ENCODE measurements at places on chromosomes 6 and 20. TPM values are rescaled to one million over a fixed set of nuclear protein-coding genes. Genes with fewer than 3 reads are reported as not detected.

ACSS1 gene
- 0.14 TPM for polyA plus RNA-seq

THBS2 gene
- 1.0 TPM for polyA plus RNA-seq

DYNLRB1 gene
- polyA plus RNA-seq: 106 TPM

WFDC10B gene
- polyA plus RNA-seq: not detected

SUMO4 gene
- polyA plus RNA-seq: not detected

CLDN20 gene
- not detected for polyA plus RNA-seq

ISM1 gene
- polyA plus RNA-seq: not detected

MYCT1 gene
- not detected for polyA plus RNA-seq

PAK1IP1 gene
- polyA plus RNA-seq: 30.4 TPM

SERINC1 gene
- 879 TPM for polyA plus RNA-seq

ZNF391 gene
- polyA plus RNA-seq: 2.5 TPM

SNAP91 gene
- polyA plus RNA-seq: 88.6 TPM

FOXQ1 gene
- polyA plus RNA-seq: not detected

KCNK16 gene
- polyA plus RNA-seq: not detected

TRIM10 gene
- polyA plus RNA-seq: not detected

TRIM15 gene
- not detected for polyA plus RNA-seq

CYP39A1 gene
- 2.0 TPM for polyA plus RNA-seq

NRN1 gene
- 4.4 TPM for polyA plus RNA-seq

TRAPPC3L gene
- polyA plus RNA-seq: not detected

SALL4 gene
- polyA plus RNA-seq: 1.1 TPM

EMILIN3 gene
- 0.30 TPM for polyA plus RNA-seq

POPDC3 gene
- polyA plus RNA-seq: not detected

GPR6 gene
- 7.3 TPM for polyA plus RNA-seq

ELOVL2 gene
- 5.4 TPM for polyA plus RNA-seq

HLA-DOB gene
- not detected for polyA plus RNA-seq

C6orf163 gene
- polyA plus RNA-seq: 1.8 TPM

MAP7 gene
- polyA plus RNA-seq: 5.1 TPM

EYA4 gene
- polyA plus RNA-seq: 2.9 TPM

PSORS1C2 gene
- not detected for polyA plus RNA-seq

RGS19 gene
- 2.6 TPM for polyA plus RNA-seq

CCM2L gene
- 1.5 TPM for polyA plus RNA-seq

ZFP57 gene
- polyA plus RNA-seq: not detected

TPX2 gene
- 2.1 TPM for polyA plus RNA-seq

PNPLA1 gene
- polyA plus RNA-seq: 0.26 TPM

LRP11 gene
- 53.5 TPM for polyA plus RNA-seq
